ENCODE measurements at places on chromosomes 11 and 22. TPM values are rescaled to one million over a fixed set of nuclear protein-coding genes. Genes with fewer than 3 reads are reported as not detected.
A peak's percentile ranks its signal among the peaks of the same experiment; 100 is the strongest.

- DNase-seq, result peak; percentile 64
These were observed 95.8 kb downstream of the SWAP70 start for GRCh38 chr11:9759519-9760192.

DNA sequence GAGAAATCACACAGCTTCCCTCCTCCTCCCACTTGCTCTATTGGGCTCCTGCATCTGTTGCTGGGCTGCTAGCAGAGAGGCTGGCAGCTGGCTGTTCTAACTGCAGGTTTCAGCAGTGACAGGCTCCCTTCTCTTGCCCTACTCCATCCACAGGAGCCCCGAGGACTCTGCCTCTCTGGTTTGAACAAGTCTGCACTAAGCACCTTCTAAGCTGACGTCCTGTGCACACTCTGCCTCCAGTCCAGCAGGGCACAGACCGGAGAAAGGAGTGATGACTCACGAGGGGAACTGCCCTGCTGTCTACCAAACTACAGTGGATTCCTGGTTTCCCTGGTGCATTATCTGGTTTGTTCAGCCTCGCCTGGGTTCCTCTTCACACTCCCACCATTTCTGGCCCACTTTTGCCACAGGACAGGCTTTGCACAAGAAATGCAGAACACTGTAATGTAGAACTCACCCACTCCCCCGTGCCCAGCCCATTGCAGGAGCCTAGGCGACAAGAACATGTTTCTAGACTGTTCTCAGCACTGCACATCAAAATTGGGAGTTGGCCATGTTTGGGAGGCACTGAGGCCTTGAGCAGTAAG, 26.0 kb downstream of the IL10RA start:
- no peak for DNase-seq

RTL10 gene
- 24.5 TPM for polyA plus RNA-seq

DNA sequence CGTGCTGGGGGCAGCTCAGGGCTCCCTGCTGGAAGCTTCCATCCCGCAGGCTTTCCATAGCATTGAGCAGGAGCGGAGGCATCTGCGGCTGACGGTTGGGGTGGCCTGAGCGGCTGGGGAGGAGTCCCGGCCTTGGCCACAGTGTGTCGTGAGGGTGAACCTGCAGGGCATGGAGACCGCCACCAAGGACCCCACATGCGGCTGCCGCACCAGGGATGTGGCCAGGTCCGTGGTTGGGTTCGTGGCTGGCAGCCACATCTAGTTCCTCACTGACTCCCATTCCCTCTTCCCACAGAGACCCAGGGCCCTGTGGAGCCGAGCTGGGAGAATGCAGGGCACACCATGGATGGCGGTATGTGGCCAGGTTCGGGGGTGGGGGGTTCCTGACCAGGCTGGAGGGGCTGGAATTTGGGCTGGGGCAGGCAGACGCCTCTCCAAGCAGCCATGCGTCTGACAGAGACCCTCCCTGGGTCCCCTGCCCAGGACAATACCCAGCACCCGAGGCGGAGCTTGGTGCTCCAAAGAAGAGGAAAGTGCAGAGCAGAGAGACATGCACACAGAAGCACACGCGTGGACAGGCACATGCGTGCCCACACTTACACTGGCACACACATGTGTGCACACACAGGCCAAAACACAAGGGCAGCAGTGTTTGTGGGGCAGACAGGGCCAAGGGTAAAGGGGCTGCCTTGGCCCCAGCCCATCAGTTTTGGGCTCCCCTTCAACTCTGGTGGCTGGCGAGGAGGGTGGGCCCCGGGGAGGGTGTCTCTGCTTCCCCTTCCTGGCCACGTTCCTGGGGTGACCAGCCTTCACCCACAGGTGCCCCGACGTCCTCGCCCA, 2.7 kb downstream of the MUC5B start:
- DNase-seq, result no peak

DNA sequence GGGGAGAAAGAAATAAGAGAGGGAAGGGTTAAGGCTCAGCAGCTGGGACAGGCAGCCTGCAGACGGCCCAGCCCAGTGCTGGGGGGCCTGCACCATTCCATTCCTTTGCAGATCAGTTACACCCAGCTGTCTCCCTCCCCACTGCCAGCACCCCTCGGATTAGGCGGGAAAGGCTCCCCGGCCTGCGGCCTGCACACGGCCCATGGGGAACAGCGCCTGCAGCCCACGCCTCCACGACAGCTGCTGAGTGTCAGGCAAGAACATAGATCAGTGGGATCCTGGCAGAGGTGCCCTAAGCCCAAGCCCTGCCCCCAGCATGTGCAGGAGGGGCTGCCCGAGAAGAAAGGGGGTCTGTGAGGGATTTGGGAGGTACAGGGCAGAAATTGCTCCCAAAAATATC, 65.8 kb upstream of the MYOD1 start:
- no peak for DNase-seq

GRCh38 chr11:45285250-45285828, 802 bp downstream of the SYT13 start:
- no peak for DNase-seq

MUC6 gene
- polyA plus RNA-seq, result 26.8 TPM

ZNF280B gene
- 5.6 TPM for polyA plus RNA-seq

OR52E8 gene
- not detected for polyA plus RNA-seq

DNA sequence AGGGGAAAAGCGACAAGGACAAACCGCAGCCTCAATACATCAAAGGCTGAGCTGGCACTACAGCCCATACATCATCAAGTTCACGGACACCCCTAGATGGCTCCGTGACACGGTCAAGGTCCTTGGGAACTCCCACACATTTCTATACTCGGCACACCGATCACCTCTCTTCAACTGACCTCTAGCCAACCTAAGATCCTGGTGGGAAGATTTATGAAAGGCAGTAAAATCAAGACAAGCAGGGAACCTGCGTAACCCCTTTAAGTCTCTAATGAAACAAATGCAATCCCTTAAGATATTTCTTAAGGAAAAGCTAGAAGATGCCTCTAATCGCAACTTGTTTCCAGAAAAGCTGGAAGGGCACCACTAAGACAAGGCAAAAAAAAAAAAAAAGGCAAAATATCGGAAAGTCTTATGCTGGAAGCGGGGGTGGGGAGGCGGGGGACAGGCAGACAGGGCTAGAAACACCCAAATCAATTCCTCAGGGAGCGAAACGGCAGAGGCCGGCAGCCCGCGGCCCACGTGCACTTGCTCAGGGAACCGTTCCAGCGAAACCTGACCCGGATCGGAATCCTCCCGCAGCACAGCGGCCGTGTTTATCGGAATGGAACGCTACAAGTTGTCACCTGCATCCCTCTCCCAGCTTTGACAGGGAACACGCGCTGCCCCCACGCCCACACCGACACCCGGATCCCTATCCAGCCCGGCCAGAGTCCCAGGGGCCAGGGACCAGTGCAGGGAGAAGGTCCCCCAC, 1.4 kb downstream of the ARHGAP20 start:
- DNase-seq, result peak; percentile 71

- no peak for DNase-seq
These were observed 1487.5 kb downstream of the LRRC4C start for GRCh38 chr11:39971938-39972337.
